ENCODE measurements at places on chromosomes 1 and 21. TPM values are rescaled to one million over a fixed set of nuclear protein-coding genes. Genes with fewer than 3 reads are reported as not detected.

GUCA2A gene
- total RNA-seq: not detected

DNA sequence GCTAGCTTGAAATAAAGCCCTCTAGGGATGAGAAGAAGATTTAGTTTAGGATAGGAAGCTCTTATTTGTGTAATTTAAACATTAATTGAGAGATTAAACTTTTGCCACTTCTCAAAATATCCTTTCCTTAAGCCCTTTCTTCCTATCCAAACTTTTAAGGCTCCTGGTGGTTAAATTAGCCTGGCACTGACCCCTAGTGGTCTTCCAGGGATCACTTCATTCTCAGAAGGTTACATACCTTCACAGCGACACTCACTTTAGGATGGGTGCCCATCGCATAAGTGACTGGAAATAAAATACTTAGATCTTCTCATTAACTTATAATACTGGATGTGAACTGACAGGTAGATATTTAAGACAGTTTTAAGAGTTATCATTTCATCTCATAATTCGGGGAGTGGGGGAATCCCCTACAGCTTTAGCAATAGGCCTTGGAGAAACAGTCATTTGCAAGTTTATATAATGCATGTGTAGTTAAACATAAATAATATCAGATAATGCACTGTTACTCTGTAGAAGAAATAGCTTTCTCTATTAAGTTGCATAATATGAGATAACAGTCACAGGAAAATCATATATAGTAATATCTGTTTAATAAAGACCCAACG lies 7.4 kb downstream of the LHX9 start:
- DNase-seq: peak; percentile 54

DNA sequence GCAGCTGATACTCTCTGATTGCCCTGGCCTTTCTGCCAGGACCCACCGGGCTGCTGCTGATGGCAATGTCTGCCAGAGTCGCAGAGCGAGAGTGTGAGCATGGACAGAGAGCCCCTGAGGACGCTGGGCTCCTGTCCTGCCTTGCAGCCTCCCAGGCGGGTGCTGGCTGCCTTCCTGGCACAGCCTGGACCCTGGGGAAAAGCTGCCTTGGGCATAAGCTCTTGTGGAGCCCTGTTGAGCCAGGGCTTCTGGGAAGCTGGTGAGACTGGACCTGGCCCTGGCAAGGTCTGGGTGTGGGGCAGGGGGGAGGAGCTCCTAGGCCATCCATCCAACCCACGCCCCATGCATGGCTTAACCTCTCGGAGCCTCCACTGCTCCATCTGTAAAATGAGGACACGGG lies 105.8 kb upstream of the WNT4 start:
- DNase-seq: no peak

DCST1 gene
- not detected for total RNA-seq

SNX7 gene
- total RNA-seq: 114 TPM

DNA sequence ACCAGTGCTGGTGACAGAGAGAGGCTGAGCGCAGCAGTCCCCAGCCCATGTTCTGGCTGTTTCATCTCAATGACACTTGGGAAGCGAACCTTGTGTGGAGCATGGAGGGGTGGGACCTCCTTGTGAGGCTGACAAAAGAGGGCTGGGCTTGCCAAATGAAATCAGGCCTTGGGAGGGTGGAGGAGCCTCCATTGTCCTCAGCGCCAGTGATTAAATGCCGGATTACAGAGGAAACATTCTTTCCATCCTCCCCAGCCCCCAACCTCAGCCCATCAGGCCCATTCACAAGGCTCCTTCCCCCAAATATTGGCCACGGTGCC lies 63.3 kb upstream of the PAXBP1 start:
- no peak for DNase-seq

DNA sequence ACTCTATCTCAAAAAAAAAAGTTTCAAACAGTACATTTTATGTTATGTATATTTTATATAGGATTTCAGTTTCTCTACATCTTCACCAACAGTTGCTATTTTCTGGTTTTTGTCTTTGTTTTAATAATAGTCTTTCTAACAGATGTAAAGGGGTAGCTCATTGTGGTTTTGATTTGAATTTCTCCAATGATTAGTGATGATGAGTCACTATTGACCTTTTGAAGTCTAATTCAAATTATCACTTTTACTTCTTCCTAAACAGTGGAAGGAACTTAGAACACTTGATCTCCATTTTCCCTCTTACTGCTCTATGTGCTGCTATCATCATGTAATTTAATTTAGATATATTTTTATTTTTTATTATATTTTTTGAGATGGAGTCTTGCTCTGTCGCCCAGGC lies 31.7 kb upstream of the SHCBP1L start:
- DNase-seq: peak; percentile 43

GRCh38 chr1:157540160-157540748 lies 12.1 kb downstream of the FCRL5 start:
- DNase-seq: no peak

CDC7 gene
- total RNA-seq: 17.8 TPM

GRCh38 chr1:23915466-23915865 lies 2.3 kb upstream of the CNR2 start:
- DNase-seq: no peak

GRCh38 chr1:218459450-218459849 lies 114.3 kb downstream of the TGFB2 start:
- no peak for DNase-seq

Measured in RPMI7951 (cell line).